CD4-positive, alpha-beta T cell treated with Interleukin-15 for 4 hours (primary cell): ENCODE measurements at places on chromosomes 2 and 18.

GRCh38 chr2:197464175-197464574 lies 10.8 kb downstream of the COQ10B start:
- no peak for DNase-seq

GRCh38 chr2:53448591-53448990 lies 319.0 kb upstream of the CHAC2 start:
- no peak for DNase-seq

DNA sequence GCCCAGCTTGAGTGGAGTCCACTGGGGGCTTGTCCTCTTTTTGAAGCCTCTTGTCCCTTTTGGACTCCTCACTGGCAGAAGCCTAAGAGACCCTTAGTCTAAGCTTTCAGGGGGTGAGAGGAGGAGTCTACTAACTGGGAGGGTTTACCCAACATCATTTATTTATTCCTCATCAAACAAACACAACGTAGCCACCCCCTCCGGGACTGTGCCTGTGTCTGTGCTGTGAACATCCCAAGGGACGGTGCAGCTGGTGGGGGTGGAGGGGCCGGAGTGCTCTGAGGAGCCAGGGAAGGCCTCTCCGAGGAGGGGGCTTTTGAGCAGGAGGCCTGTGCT lies 42.7 kb upstream of the TAF1B start:
- no peak for DNase-seq

DNA sequence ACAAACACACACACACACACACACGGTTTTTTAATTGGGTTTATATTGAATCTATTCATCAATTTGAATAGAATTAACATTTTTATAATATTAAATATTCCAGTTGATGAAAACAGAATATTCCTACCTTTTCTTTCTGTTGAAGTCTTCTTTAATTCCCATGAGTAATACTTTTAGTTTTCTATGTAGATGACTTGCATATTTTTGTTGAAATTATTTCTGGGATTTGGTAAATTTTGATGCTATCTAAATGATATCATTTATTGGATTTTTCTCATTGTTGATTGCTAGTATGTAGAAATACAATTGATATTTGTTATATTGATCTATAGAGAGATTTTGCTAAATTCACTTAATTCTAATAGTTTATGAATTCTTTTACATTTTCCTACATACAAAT lies 12.8 kb upstream of the TCF7L1 start:
- DNase-seq, result no peak

DNA sequence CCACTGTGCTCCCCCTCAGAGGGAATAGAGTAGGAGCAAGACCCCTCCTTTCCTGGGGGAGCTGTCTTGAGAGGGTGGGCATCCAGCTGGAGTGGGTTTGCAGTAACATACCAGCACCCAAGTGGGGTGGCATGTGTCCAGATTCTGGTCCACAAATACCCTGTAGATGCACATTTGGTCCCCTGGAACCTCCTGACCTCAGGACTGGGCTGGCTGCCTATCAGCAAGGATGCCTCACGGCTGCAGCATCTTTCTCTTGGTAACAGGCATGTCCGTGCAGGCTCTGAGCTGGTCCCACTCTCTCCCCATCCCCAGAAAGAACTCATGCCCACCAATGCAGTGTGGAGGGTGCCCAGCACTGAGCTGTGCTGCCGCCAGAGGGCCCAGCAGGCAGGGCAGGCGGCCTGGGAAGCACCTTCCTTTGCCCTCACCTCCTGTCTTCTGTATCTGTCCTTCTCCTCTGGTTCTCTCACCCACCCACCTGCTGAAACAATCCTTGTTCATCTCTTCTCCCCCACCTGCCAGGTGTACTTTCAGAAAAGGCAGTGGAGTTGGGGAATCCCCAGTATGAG lies 47.4 kb downstream of the ITGB1BP1 start:
- DNase-seq, result no peak

DNA sequence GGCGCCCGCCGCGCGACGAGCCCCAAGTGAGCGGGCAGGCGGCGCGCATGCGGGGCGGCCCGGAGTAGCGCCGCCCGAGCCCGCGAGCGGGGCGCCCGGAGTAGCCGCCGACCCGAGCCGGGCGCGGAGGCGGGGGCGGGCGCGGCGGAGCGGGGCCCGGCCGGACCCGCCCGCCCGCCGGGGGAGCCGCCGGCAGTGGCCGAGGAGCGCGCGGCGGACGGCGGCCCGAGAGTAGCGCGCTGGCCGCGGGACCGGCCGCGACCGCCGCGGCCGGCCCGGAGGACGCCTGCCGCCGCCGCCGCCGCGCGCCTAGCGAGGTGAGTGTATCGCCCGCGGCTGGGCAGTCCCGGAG lies at the start of gene GALNT1:
Gene GALNT1 (plus strand): TSS at position 195 of the 352 bp plus-strand sequence. CDS start 72,923 bp downstream, outside the sequence.
- DNase-seq, result no peak

DNA sequence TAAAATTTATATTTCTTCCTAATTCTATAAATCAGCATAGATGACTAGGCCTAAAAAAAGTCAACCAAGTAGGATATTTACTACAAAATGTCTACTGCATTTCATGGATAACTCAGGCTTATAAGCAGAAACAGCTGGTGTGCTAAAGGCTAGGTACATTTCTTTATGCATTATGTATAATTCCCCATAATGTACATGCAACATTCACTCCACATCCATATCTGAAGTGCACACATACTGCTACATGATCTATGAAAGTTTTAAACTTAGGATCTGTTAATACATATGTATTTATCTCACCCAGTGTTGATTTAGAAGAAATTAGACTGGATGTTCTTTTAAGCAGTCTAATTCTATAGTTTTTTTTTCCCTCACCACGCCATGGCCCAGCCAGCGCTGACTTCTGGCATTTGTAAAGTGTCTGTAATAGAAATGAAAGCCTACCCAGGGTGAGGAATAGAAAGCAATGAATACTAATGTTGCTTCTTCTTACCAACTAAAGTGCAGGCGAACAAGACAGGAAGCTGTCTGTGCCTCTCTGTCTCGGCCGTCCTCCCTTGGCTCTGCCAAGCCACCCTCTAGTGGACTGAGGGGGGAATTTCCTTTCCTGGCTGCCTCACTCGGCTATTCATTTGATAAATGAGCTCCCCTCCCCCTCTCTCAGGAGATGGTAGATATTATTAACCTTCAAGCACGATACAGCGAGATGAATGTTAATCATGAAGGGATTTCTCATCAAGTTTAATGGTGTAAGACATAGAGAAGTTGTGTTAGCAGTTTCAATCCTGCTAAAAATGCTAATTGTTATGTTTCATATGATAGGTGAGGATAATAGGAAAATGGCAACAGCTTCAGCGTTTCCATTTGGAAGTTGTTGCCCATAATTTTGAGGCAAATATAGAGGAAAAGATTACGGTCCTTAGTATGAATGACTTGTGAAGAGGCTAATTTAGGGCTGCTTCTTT lies 384.5 kb downstream of the MTX2 start:
- no peak for DNase-seq

DNA sequence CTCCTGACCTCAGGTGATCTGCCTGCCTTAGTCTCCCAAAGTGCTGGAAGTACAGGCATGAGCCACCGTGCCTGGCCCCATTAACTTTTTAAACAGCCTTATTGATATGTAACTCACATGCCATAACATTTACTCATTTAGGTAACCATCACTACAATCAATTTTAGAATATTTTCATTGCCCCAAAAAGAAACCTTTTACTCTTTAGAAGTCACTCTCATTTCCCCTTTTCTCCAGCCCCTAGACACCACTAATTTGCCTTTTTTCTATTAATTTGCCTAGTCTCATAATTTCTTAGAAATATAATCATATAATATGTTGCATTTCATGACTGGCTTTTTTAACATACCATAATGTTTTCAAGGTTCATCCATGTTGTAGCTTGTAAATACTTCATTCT lies 57.2 kb upstream of the TACR1 start:
- no peak for DNase-seq

GRCh38 chr2:63283273-63283672 lies 232.6 kb downstream of the OTX1 start:
- DNase-seq, result no peak

- DNase-seq, result no peak
These were observed 120.8 kb downstream of the CRIM1 start for GRCh38 chr2:36476411-36476810.

DNA sequence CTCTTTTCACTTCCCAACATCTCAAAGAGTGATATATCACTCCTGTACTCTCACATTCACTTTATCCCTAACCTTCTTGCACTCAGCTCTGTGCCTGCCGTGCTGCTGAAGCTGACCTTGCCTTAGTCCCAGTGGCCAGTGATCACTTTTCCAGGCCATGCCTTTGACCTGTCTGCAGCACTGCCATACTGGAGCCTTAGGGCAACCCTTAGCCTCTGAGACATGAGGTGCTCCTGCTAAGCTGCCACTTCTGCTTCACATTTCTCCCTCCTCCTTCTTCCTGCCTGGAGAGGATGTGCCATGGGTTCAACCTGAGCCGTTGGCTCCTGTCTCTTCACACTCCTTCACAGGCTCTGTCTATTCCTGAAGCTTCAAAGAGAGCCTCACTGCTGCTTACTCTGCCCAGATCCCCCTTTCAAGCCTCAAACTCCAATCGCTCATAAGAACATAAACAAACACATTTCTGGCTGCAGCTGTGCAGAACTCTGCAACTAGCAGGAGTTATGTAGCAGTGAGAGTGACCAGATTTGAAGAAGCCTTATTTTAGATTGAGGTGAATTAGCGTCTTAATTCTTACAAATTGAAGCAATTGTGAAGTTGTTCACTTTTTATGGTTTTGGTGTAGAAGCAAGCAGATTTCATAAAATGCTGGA lies 716.2 kb upstream of the FANCL start:
- DNase-seq, result no peak

DNA sequence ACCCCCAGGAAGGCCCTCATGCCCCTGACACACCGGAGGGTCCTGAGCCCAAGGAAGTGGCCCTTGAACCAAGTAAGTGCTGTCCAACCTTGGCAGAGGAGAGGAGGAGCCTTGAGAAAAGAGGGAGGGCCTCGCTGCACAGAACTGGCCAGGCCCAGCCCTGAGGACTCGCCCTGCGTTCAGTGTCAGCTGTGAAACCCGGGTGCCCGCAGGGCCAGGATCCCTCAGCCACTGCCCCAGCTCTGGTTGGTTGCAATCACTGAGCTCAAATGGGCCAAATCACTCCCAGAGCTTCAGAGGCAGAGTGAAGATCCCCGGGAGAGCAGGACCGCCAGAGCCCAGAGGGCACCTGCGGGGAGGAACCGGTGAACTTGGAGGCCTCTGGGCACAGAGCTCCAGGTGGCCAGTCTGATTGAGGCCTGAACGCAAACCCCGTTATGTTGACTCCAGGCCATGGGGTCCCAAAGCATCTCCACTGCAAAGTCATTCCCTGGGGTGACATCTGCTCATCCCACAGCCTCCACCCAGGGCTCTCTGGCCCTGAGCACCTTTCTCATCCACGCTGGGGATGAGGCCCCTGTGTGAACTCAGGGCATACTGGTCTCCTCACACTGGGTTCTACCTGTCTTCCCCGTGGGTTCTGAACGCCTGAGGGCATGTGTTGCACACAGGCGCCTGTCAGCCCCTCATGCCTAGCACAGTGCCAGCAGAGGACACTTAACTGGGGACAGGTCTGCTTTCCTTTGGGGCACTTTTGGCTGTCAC lies 11.9 kb downstream of the GBX2 start:
- DNase-seq, result no peak

DNA sequence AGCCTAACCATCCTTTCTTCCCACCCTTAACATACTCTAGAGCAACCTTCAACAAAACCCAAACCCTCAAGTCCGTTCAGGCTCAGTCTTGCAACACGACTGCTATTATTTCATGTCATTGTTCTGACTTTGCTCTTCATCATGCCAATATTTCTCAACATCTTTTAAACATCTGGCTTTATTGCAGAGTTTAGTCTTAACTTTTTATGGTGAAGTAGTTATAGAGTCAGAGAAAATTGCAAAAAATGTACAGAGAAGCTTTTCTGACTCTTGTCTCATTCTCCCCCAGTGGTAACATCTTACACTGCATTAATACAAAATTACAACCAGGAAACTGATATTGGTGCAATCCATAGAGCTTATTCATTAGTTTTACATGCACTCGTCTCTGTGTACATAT lies 3.9 kb downstream of the MARCO start:
- DNase-seq, result no peak

DNA sequence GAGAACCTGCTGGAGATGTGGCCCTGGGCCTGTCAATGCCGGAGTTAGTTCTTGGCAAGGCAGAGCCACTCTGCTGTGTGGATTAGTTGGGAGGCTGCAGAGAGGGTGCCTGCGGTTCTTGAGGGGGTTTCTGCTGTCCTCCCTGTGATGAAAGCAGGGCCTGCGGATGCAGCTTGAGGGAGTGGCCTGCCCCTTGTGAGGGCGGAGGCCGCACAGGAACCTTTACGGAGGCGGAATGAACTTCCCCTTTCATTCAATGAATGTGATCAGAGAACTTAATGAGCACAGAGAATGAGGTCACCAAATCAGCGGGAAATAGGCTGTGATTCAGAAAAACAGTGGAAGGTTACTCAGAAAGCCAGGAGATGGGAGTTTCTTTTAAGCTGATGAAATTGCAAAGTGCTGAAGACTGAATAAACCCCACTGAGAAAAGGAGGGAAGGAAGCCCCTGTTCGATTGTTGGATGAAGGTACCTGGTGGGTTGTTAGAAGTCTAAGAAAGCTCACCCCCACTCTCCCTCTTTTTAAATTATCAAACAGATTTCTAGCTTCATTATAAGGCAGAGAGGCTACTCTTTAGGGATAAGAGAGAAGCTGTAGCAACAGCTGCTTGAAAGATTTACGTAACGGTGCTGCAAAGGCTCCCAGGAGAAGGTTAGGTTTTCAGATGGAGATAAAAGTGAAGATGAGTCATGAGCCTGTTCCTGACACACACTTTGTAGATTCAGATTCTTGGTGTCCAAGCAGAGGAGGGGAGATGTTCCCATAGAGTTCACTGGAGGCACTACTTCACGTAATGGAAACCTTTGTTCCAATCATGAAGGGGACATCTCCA lies 47.4 kb downstream of the VWA3B start:
- no peak for DNase-seq

DNA sequence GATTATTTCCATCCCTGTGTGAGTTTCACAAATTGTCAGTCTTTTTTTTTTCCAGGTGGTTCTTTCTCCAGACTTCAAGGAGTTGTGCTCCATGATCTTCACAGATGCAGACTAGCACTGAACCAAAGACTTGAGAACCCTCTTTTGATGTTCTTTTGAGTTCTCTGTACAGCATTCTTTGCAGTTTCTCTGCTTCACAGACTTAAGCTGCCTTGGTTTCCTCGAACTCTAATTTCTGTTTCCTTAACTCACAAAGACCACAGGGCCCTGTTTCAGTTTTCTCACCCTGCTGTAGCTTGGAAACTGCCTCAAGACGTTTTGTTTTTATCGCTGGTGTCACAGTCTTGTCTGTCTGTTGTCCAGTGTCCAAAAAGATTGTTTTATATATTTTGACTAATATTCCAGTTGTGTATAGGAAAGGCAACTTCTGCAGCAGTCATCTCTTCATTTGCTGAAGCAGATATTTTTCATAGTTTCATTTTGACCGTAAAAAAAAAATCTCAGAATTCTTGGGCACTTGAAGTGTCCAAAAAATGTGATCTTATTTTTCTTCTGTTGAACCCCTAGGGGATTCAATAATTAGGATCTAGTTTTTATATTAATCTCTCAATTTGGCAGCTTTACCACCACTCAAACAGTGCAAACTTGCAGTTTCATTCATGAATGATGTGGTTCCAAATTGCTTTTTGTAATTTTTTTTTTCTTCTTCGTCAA lies 97.0 kb upstream of the MC4R start:
- no peak for DNase-seq

- DNase-seq, result no peak
These were observed 80.2 kb upstream of the COL3A1 start for GRCh38 chr2:188893972-188894371.
